ENCODE measurements at places on chromosomes 5 and 9.

GRCh38 chr9:107919263-107919662 is 429.7 kb upstream of the KLF4 start:
- no peak for DNase-seq

GRCh38 chr5:131281133-131281867 is 17.4 kb downstream of the CDC42SE2 start:
- no peak for DNase-seq

DNA sequence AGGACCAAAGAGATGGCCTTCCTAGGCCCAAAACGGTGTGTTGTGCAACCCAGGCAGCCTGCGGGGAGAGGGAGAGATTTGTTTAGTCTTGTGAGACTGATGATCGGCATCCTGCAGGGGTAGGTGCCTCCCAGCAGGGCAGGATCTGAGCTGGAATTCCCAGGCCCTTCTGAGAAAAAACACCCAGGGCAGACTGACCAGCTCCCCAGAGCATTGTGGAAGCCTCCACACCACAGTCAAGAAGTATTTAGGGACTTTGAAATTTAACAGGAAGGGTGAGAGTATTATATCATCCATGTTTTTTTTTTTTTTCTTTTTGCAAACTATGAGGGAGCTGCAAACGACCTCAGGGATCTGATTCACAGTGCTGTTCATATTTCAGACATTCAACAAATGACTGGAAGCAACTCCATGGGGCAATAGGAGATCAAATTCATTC is 104.5 kb upstream of the LHFPL2 start:
- DNase-seq, result no peak

GRCh38 chr9:129471201-129472019 is 149.5 kb downstream of the C9orf50 start:
- DNase-seq, result no peak

Data from CD14-positive monocyte (primary cell).